CD4-positive, alpha-beta T cell treated with Interleukin-17A for 4 hours (primary cell): ENCODE measurements at places on chromosomes 12 and 14.

GRCh38 chr12:130438243-130438620 is 100.5 kb downstream of the PIWIL1 start:
- DNase-seq, result no peak

DNA sequence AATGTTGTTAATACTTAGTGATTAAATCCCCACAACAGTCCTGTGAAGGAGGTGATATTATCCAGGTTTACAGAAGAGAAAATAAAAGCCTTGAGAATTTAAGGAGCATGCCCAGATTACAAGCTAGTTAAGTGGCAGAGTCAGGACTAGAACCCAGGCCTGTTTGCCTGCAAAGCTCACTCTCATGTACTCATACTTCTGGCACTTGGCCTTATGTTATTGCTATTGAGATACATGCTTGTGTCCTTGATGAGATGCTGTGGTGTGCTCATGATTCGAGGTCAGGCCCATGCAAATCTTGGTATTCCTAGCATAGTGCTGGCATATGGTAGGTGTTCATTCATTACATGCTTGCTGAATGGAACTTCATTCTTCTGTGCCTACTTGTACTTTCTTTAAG is 7.6 kb upstream of the EID3 start:
- no peak for DNase-seq

DNA sequence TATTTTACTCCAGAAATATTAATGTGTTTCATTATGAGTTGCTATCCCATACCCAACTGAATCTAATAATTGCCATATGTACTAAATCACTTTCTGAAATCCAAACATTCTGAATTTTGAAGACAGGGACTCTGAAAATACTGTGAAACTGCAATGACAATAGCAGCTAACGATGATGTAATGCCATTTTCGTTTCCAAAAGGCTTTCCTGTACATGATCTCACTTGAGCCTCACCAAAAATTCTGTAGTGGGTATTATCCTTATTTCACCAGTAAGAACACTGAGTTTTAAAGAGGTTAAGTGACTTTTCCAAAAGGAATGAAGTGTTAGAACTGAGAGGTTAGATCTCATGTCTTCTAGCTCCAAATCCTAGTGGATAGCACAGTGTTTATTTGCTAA is 133.3 kb downstream of the FLRT2 start:
- no peak for DNase-seq

DNA sequence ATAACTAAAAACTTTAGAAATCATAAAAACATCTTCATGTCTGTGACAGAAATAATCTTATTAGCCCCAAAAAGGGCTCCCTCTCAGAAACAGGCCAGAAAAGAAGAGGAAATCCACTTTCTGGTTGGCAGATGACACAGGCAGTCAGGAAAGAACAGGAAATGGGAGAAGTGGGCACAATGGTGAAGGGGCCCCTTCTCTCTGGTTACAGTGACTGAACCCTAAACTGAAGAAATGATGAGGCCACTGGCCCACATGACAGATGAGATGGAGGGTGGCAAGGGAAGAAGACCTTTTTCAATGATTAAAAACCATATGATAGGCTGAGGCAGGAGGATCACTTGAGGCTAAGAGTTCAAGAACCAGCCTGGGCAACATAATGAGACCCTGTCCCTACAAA is 21.1 kb downstream of the TCTN1 start:
- no peak for DNase-seq

GRCh38 chr12:15045451-15045850 is 72.6 kb downstream of the PDE6H start:
- no peak for DNase-seq

DNA sequence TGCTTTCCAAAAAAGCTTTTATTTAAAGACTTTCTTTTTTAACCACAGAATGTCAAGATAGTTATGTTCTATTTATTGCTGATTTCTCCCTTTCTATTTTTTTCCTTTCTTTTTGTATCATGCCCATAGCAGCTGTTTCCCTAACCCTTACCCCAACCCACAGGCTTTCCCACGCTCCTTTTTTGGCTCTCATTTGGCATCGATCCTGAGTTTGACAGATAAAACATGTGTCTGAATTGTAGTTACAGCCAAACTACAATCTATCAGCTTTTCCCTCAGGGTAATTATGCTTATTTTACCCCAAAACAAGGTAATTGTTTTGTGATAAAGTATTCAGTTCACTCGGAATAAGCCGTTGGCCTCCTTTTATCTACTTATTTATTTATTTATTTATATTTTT is 46.7 kb downstream of the PDE3A start:
- no peak for DNase-seq

DNA sequence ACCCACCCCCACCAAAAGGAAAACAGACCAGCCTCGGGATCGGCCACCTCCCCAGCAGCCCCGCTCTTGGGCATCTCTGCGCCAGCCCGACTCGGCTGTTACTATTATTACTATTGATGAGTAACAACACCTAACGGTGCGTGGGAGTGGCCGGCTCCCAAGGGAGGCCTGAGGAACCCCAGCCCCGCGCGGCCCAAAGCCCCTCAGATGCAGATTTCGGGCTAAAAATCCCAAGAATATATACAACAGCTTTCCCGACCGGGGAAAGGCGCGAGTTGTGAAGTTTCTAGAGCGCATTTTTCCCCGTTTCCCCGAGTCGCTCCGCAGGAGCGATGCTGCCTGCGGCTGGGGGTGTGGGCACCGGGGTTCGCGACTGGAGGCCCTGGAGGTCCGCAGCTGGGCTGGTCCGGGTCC is 565 bp downstream of the NT5DC3 start:
- DNase-seq, result peak; percentile 39

GRCh38 chr12:98401427-98401826 is 114.0 kb upstream of the TMPO start:
- DNase-seq, result no peak

DNA sequence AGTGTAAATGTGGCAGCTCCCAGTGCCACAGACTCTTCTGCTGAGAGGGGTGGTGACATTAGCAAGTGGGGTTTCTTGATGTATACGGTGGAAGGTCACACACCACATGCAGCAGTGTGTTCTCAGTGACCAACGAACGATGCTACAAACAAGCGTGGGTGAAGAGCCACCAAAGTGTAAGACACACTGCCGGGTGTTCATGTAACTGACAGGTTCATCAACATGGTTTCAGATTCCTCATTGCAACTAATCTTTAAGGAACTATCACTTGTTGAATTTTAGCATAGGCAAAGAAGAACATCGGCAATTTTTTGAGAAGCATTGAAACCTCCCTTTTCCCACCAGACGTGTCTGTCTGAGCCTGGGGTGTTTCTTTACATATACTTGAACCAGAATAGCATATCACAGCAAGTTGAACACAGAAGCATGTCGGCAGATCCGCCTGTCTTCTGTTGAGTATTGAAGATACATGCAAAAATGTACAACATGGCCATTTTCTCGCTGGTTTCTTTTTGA is 58.8 kb downstream of the PPP2R5C start:
- peak; percentile 54 for DNase-seq

GRCh38 chr14:71658261-71658860 is 273.9 kb upstream of the RGS6 start:
- DNase-seq, result no peak

GRCh38 chr12:1504895-1505311 is 89.5 kb downstream of the FBXL14 start:
- no peak for DNase-seq

DNA sequence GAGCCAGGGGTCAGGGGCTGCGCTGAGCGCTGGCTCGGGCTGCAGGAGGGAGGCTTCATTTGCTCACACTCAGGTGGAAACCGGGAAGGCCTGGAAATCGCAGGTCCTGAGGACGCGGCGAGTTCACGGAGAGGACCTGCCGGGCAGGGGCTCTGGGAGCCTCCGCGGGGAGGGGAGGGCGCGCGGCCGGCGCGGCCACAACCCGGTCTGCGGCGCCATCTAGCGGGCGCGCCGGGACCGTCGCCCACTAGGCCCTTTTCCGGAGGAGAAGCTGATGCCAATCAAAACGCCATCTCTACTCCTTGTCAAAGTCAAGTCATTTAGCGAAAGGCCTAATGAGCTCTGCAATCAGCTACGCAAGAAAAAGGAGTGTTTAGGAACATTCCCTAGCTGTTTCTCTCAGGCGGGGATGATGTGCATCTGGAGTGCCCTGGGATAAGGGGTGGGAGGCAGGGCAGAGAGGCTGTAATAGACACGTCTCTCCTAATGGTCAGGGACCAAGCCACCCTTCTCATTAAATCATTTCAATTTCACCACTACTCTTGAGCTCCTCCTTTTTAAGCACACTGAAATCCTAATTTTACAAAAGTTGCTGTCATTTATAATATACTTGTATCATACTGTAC is 885.8 kb upstream of the TMEM132C start:
- DNase-seq, result peak; percentile 19

GRCh38 chr12:4119157-4119761 is 154.3 kb upstream of the CCND2 start:
- no peak for DNase-seq

GRCh38 chr14:75044322-75044721 is 6.9 kb downstream of the MLH3 start:
- DNase-seq, result no peak
